ENCODE measurements at places on chromosomes 12 and 14. TPM values are rescaled to one million over a fixed set of nuclear protein-coding genes. Genes with fewer than 3 reads are reported as not detected.

The RPS6KA5 gene
- total RNA-seq, result 2.3 TPM

The PTPRO gene
- total RNA-seq, result 1.3 TPM

DNA sequence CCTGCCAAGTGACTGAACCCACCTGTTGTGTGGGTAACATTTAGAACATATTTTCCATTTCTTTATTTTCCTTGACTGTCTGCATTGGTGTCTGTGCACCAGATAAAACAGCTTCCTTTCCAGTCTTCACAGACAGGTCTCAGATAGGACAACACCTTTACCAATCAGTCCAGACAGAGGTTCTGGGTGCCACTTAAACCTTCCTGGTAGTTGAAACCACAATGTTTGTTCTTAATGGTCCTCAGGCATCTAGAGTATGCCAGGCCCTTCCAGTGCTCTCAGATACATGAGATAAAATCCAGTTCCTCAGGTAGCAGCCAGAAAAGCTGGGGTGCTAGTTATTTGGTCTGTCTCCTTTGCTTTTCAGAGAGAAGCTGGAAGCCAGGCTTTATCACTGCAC, 7.0 kb upstream of the CLEC2D start:
- no peak for DNase-seq

DNA sequence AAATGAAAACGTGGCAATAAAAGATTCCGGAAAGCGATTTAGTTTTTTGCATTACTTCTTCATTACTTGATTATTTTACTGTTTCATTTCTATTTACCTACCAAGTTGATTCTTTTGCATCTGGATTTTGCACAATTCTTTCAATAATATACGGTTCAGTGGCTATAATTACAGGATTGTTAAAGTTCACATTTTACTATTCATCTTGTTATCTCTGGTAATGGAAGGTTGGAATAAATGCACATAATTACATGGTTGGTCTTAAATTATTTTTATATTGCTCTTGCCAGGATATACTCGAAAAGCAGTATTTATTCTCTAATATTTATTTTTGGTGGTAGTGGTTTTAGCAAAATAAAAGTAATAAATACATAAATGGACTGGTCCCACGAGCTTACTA, 837.9 kb downstream of the DIO2 start:
- DNase-seq, result no peak

The KRT2 gene
- total RNA-seq, result not detected

The TRAFD1 gene
- 19.3 TPM for total RNA-seq

DNA sequence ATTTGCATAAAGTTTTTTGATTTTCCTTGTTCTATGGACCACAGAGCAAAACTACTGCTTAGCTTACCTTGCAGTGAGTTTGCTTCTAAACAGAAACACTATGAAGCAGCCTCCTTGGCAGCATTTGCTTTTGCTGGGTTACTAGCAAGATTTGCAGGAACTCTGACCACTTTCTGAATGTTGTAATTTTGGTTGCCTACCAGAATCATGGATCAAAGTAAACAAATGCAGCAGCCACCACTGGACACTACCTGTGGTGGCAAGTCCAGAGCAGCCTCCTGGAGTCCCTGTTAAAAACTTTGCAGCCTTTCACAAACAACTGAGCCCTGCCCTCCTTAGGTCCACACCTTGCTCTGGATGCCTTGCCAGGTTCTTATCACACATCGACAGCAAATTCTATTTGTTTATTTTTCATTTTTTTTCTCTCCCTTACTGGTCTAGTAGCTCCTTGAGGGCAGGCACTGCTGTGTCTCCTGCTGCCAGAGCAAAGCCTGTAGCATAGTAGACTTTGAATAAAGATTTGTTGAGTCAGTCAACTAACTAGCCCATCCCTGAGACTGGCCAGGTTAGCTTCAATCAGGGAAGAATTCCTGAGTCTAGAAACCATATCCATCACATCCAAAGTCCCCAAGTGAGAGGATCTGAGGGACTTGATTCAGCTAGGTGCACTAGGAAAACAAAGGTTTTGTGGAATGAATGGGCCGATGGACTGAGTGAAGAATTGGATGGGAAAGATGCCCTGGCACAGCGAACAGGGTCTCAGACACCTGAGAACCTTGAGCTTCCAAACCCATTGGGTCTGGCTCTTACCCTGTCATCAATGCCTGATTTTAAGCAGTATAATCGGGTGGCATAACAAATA, 5.7 kb downstream of the TTC6 start:
- no peak for DNase-seq

The KLRC4 gene
- 0.42 TPM for total RNA-seq

The IFNG-AS1 gene
- not detected for total RNA-seq

DNA sequence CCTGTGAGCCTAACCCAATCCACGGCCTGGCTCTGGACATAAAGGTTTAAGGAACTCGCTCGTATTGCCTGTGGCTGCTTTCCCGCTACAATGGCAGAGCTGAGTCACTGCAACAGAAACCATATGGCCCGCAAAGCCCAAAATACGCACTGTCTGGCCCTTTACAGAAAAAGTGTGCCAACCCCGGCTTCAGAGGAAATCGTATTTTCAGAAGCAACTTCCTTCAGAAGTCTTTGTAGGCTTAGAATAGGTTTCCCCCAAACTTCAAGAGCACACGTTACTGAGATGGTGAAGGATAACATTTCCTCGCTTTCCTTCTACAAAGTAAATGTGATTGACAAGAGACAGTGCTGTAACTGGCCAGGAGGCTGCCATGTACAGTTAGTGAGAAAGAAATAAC, 34.8 kb upstream of the TESC start:
- no peak for DNase-seq

The LRTM2 gene
- total RNA-seq, result not detected

DNA sequence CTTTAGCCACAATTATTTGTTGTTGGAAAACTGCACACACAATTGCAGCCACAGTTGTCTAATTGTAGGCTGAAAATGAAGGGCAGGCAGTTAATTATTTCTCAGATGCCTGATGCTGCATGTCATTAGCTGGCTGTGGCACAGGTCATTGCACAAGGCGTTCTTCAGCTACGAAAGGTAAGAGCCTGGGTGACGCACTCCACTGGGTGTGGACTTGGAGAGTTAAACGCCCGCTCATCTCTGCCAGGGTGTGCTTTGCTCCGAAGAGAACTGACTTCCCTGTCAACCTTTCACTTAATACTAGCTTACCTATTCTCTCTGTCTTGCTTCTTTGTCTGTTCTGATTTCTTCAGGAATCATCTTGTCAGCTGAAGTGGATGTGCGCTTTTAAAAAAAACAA, 91.4 kb upstream of the CPM start:
- no peak for DNase-seq

- DNase-seq, result no peak
Measured at GRCh38 chr14:23099212-23099861, 4.0 kb downstream of the C14orf119 start.

The OVCH1 gene
- total RNA-seq, result 0.08 TPM

DNA sequence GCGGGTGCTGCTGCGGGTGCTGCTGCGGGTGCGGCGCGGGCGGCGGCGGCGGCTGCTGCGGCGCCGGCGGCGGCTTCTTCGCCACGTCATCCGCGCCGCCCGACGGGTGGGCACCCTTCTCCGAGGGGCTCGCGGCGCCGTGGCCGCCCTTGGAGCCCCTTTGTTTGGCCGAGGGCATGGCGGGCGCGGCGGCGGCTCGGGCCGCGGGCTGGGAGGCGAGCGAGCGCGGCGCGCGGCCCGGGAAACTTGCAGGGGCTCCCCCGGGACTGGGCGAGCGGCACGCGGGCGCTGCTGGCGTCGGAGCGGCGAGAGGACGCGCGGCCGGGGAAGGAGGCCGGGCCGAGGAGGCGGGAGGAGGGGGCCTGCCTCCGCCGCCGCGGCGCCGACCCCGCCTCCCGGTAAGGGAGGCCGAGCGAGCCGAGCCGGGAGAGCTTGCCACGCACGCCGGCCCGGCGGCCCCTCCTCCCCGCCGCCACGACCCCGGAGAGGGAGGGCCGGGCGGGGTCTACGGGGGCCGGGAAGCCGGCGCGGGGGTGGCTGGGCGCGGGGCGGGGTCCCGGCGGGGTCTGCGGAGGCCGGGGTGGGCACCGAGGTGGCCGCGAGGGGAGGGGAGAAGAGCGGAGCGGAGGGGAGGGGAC, at the start of gene CKAP4:
Gene CKAP4, minus strand, starts transcription at position 347 of the 638 bp plus-strand sequence. Its CDS starts 169 bp downstream, at position 178.
- DNase-seq, result peak; percentile 68

GRCh38 chr12:6195665-6196535, 4.3 kb upstream of the CD9 start:
- DNase-seq, result peak; percentile 88

DNA sequence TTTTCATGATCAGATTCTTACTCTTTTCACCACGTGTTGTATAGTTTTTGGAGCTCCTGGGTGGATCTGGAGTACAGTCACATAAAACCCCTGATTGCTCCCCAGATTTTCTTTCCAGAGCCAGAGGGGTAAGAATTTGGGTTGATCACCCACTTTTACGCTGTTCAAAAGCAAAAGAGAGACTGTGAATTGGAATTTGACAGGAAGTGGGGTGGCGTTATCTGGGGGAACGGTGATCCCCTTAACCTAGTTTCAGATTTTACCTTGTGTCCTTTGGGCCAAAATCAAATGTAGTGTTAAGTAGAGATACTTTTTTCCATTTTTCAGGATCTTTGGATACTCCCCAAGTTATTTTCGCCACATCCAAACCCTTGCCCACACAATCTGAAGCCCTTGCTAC, 75.6 kb downstream of the TGFB3 start:
- no peak for DNase-seq

DNA sequence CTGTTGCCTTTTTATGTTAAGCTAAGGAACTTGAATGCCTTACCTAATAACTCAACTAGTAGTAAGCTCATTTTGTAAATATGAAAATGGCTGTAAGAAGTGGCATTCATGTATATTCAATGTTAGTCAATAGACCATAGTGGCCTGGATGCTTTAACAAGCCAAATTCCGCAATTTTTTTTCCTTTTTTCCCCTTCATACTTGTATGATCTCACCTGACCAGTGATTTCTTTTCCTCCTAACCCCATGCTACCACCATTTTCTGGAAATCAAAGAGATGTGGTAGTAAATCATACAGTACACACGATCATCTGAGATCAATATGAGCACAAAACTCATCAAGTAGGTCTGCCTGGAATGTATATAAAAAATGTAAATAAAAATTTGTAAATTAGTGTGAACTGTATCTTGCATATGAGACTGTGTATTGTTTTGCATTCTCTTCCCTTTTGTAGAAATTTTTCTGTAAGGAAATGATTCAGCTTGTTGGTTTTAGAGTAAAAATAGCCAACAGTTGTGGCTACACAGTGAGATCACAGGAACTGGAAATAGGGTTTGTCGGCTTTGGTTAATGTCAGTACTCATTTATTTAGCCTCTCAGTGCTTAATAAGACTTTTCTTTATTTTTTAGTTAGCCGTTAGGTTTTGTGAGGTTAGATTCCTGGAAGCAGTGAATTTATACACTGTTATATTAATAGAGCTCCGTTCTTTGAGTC, 62.5 kb downstream of the ETNK1 start:
- no peak for DNase-seq

The IFT81 gene
- total RNA-seq, result 2.4 TPM

The TMEM117 gene
- total RNA-seq, result 5.9 TPM

DNA sequence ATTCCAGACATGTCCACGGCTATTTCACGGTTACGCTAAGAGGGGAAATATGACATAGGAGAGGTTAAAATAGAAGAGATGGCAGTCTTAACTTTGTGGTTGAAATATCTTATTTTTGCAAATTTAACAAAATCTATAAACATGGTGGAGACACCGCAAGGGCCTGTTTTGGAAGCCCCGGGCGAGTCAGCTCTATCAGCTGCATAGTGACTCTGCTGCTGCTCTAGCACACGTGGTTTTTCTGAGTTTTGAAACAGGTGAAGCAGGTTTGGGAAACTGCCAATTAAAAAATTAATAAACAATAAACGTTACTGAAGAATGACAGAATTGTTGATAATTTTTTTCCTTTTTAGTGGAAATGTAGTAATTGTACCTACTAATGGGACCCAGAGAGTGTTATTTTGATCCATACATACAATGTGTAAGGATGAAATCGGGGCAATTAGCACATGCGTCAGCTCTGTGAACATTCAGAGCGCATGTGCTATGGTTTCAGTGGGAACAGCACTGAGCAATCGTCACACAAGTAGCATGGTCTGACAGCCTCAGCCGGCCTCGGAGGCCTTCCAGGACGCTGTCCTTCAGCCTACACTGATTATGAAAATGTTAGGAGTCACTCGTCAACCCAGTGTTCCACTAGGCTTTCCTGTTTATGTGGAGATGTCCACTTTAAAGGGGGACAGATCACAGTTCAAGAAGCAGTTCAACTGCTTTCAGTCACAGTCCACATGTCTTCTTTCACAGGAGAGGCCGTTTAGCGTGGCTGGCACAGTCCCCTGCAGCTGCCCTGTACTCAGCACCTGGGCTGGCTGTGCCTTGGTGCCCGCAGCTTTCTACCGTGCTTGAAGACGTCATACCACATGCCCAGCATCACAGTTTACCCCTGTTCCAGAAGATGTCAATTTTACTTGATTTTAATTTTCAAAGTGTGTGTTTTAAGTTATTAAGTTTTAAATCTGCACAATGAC, 51.8 kb downstream of the MOK start:
- no peak for DNase-seq

- no peak for DNase-seq
Measured at GRCh38 chr12:4044101-4044500, 170.9 kb upstream of the PARP11 start.

- DNase-seq, result no peak
Measured at GRCh38 chr14:101587441-101587911, 26.2 kb downstream of the DIO3 start.

GRCh38 chr14:44995770-44996294, 33.8 kb downstream of the TOGARAM1 start:
- no peak for DNase-seq

DNA sequence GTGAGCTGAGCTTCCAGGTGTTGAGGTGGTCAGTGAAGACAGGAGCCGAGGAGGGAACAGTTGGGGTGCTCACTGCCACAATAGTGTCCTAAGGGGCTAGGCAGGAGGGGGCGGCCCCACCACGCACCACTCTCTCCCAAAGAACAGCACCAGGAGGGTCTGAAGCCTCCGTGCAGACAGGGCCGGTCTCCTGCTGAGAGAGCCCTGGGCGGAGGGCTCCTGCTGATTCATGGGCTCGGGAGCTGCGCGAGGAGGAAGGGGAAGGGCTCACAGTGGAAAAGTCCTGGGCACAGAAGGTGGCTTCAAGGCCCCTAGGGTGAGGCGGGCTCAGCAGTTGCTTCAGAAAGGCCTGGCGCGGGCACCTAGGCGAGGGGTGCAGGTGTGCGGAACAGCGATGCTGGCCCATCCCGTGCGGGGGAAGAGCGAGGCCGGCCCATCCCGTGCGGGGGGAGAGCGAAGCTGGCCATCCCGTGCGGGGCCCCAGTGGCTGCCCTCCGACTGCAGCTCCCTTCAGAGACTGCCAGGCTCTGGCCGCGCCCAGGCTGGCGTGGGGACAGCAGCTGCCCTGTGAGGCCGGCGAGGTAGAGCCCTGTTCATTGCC, 176.7 kb downstream of the ADGRD1 start:
- peak; percentile 29 for DNase-seq
